ENCODE measurements at places on chromosomes 7 and 10. TPM values are rescaled to one million over a fixed set of nuclear protein-coding genes. Genes with fewer than 3 reads are reported as not detected.

INMT gene
- total RNA-seq = 9.0 TPM

UCN3 gene
- not detected for total RNA-seq

FBXO24 gene
- total RNA-seq = 0.34 TPM

PODXL gene
- total RNA-seq = 28.4 TPM

SPDYE5 gene
- not detected for total RNA-seq

RASSF4 gene
- total RNA-seq = 346 TPM

PRR15 gene
- 0.88 TPM for total RNA-seq

ZNF12 gene
- 21.6 TPM for total RNA-seq

CCL24 gene
- not detected for total RNA-seq

CADPS2 gene
- total RNA-seq = 8.7 TPM

HABP2 gene
- total RNA-seq = not detected

PROSER2 gene
- 3.4 TPM for total RNA-seq

TBXAS1 gene
- total RNA-seq = 23.0 TPM

CASTOR2 gene
- total RNA-seq = 17.1 TPM

ANKRD30A gene
- 1.2 TPM for total RNA-seq

ANAPC16 gene
- total RNA-seq = 80.4 TPM

C7orf57 gene
- total RNA-seq = 0.22 TPM

C10orf62 gene
- total RNA-seq = not detected

AZGP1 gene
- 31.5 TPM for total RNA-seq

ADRA2A gene
- 61.3 TPM for total RNA-seq

GRM3 gene
- total RNA-seq = not detected

INHBA gene
- total RNA-seq = 0.66 TPM

HIBADH gene
- total RNA-seq = 87.2 TPM

SMKR1 gene
- not detected for total RNA-seq

PCDH15 gene
- not detected for total RNA-seq

RELN gene
- 2.4 TPM for total RNA-seq

ICA1 gene
- 31.5 TPM for total RNA-seq

EPO gene
- not detected for total RNA-seq

GSDME gene
- total RNA-seq = 44.0 TPM

SFRP5 gene
- total RNA-seq = not detected

TMEM236 gene
- total RNA-seq = 6.0 TPM

MCU gene
- total RNA-seq = 14.1 TPM

HPS1 gene
- total RNA-seq = 65.2 TPM

MSMB gene
- not detected for total RNA-seq

SPDYE3 gene
- total RNA-seq = not detected

CYP3A4 gene
- 0.34 TPM for total RNA-seq

DRGX gene
- not detected for total RNA-seq
